Right renal cortex interstitium (tissue), 3 donors: ENCODE measurements at places on chromosomes 2 and 18. TPM values are rescaled to one million over a fixed set of nuclear protein-coding genes. Genes with fewer than 3 reads are reported as not detected.

Gene ZBTB7C
- polyA plus RNA-seq, result 14.7 TPM

DNA sequence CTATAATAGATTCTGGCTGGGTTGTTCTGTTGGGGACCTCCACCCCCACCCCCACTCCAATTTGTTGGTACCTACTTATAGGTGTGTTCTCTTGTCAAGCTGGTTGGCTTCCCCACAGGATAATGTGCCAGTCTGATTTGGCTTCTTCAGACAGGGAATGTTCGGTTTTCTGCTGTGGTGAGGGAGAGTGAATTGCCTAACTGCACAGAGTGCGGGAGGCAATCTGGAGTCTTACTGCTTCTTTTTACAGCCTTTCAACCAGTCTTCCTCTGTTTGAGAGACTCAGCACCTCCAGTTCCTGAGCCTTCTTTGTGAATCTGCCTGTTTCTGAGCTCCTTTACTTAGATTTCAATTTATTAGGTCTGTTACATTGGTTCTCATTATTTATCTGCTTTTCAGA is 27.4 kb upstream of the SNORC start:
- no peak for DNase-seq

Gene ZNF142
- polyA plus RNA-seq, result 13.9 TPM

- no peak for DNase-seq
Observed at GRCh38 chr2:46831869-46832265, 83.7 kb downstream of the MCFD2 start.

DNA sequence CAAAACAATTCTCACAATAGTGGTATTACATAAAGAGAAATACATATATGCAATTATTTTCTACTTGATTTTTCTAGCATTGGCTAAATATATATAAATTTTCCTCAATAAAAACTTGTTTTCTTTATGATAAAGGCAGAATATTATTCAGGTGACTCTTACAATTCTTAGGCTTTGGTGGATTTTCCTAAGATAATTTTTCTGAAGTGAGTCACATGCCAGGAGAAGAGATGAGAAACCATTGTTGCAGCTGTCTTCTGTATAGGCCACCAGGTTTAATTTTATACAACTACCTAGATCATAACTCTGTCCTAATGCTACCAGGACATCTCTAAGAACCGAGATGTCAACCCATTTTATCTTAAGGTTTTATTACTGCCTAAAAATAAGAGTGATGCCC is 552.4 kb upstream of the CDH2 start:
- no peak for DNase-seq

- DNase-seq, result no peak
Observed at GRCh38 chr2:166104084-166104483, 23.7 kb downstream of the SCN1A start.

- DNase-seq, result no peak
Observed at GRCh38 chr2:224286923-224287322, 115.0 kb downstream of the FAM124B start.

Gene GALR1
- 0.07 TPM for polyA plus RNA-seq

Gene SCN2A
- polyA plus RNA-seq, result 1.7 TPM

GRCh38 chr2:241146286-241146685 is 3.0 kb downstream of the PASK start:
- no peak for DNase-seq

Gene DNAJC5G
- polyA plus RNA-seq, result 0.58 TPM
